Stimulated activated CD4-positive, alpha-beta T cell treated with anti-CD3 and anti-CD28 coated beads, Interleukin-1b, Interleukin-23, amount 100 ng/mL, for 1 hour (primary cell): ENCODE measurements at places on chromosomes 5 and 9.

DNA sequence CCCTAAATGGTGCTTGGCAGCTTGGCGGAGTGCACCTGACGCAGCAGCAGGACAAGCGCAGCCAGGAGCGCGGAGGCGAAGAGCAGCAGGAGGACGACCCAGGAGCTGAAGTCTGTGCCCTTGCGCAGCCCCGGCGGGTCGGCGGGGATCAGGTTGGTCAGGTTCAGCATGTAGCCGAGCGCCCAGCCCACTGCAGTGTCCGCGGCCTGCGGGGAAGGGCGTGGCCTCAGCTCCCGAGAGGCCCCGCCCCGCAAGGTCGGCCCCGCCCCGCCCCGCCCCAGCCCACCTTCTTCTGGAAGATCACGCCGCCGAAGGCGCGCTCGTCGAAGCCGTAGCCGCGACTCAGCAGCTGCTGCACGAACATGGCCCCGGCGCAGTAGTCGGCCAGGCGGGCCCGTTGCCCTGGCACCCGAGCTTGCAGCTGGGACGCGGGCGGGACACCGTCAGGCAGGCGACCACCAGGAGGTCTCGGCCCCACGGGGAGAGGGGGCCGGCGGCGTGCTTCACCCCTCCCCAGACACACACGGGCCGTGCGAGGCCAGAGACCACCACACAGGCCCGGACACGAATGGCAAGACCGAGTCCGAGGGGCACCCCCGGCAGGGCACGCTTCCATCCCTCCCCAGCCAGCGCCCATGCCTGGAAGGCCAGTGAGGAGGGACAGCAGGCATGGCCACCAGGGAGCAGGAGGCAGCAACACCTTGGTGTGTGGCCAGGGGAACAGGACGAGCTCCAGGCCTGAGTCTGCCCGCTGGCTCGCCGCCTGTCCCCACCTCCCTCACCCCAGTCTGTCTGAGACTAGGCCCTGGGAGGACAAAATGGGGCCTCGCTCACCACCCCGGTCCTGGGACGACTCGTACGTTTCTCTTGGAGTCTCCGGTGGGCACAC is 2.9 kb upstream of the NPDC1 start:
- DNase-seq: no peak

DNA sequence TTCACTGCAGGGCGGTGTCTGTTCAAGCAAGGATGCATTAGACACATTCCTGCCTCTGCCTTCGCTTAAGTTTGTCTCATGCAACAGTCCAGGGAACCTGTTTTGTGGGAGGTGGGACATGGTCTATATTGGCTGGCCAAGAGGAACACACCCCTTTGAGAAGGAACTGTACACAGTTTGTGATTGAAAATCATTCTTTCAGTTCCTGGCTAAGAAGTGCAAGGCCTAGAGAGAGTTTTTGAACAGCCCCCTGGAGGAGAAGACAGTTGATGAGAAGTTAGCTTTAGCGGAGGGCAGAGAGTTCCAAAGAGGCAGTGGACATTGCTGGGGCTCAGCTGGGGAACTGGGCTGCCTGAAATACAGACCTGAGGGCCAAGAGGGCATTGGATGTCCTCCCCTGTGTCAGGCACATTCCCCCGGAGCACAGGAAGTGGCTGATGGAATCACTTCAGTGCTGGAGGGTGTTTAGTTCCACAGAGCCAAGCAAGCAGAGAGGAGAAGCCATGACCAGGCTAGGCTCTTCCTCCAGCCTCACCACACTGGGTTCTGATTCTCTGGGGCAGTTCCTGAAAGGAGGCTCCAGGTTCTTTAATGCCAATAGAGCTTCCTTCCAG is 66.6 kb downstream of the RGS3 start:
- DNase-seq: no peak

GRCh38 chr5:72566746-72567145 is 59.5 kb upstream of the ZNF366 start:
- no peak for DNase-seq

- no peak for DNase-seq
Measured at GRCh38 chr9:126393876-126394275, 67.2 kb downstream of the MVB12B start.

GRCh38 chr9:91824601-91825305 is 125.3 kb downstream of the ROR2 start:
- DNase-seq: no peak

- no peak for DNase-seq
Measured at GRCh38 chr5:56822981-56823380, 7.6 kb downstream of the MAP3K1 start.

- DNase-seq: no peak
Measured at GRCh38 chr5:8226148-8226547, 357.2 kb downstream of the MTRR start.

- no peak for DNase-seq
Measured at GRCh38 chr9:131773911-131774379, 34.1 kb upstream of the RAPGEF1 start.

GRCh38 chr5:142688281-142688989 is 2.5 kb upstream of the FGF1 start:
- DNase-seq: no peak

GRCh38 chr9:111271481-111272080 is 58.4 kb downstream of the OR2K2 start:
- DNase-seq: no peak

- DNase-seq: no peak
Measured at GRCh38 chr5:21154526-21154925, 1166.5 kb upstream of the CDH18 start.

GRCh38 chr5:74085186-74085585 is 459.2 kb downstream of the ARHGEF28 start:
- DNase-seq: no peak

- no peak for DNase-seq
Measured at GRCh38 chr9:133716564-133717112, 21.5 kb downstream of the SARDH start.

- DNase-seq: no peak
Measured at GRCh38 chr5:8059337-8059736, 190.4 kb downstream of the MTRR start.

DNA sequence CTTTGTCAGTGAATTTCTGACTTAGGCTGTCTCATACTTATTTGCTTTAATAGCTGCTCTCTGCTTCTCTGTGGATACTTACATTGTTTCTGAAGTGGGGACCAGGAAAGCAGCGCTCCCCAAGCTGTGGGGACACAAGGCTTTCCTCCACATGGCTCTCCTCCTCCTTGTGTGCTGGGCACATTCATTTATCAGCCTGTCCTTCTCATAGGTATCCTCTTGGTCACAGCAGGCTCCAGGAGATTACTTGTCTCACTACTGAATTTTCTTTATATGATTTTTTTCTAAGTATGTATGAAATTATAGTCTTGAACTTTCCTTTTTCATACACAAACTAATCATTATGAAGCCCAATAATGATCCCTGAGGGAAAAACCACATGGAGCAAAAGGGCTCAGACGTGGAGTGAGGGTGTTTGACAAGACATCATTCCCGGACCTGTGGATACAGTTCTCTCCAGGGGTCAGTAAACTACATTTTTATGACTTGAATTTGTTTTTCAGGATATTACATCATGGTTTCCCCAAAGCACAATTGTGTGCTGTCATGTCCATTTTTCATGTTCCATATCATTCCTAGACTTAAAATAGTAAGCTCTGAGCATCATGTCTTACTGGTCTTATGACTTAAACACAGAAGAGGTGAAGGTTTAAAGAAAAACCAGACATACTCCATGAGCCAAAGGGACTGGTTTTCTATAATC is 234.5 kb downstream of the PCSK1 start:
- DNase-seq: no peak

GRCh38 chr9:129919841-129920240 is 84.6 kb downstream of the USP20 start:
- no peak for DNase-seq

GRCh38 chr9:133914442-133915342 is 77.4 kb downstream of the VAV2 start:
- DNase-seq: no peak

GRCh38 chr9:116112236-116112635 is 41.4 kb upstream of the PAPPA start:
- no peak for DNase-seq

- no peak for DNase-seq
Measured at GRCh38 chr5:138643040-138643791, 68.0 kb upstream of the HSPA9 start.

GRCh38 chr5:122137702-122138101 is 8.4 kb downstream of the ZNF474 start:
- no peak for DNase-seq

- no peak for DNase-seq
Measured at GRCh38 chr5:115168829-115169486, 750 bp downstream of the TRIM36 start.

- DNase-seq: no peak
Measured at GRCh38 chr5:41334221-41334620, 120.9 kb upstream of the C6 start.

GRCh38 chr5:39331861-39332381 is 32.4 kb downstream of the C9 start:
- DNase-seq: no peak

DNA sequence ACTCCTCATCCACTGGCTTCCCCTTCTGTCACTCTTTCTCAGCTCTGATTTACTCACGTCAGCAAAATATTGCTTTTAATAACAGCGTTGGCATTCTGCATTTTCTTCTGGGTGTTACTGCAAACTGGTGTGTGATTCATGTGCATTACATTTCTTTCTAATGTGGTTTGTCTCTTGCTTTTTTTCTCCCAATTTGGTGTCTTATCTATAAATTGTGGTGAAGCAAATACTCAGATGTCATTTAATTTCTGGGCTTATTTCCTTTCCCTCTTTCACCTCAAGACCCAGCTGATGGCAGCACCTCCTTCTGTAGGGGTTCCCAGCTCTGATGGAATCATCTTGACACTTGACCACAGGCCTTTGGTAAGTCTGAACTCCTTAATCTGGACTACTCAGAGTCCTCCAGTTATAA is 180.7 kb upstream of the ZNF618 start:
- no peak for DNase-seq

GRCh38 chr9:135281151-135281550 is 193.7 kb downstream of the OLFM1 start:
- DNase-seq: no peak

DNA sequence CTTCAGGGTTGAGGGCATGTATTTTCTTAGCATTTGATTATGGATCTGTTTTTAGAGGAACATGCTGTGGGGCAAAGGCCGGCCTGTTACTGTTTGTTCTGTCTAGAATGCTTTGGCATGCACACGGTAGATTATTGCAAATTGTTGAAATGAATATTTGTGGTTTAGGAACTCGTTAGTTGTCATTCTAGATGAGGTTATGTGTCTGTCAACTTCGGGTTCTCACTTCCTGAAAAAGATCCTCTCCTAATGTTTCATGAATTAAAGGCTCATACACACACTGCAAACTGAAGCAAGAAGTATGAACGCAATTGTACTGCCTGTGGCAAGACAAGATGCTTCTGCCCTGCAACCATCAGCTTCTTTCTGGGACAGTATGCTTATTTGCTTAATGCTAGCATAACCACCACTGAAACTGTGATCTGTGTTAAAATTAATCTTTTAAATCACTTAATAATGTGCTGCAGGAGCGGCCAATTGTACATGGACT is 99.6 kb downstream of the BASP1 start:
- DNase-seq: no peak

GRCh38 chr9:7782400-7783120 is 17.0 kb downstream of the DMAC1 start:
- DNase-seq: no peak

- DNase-seq: no peak
Measured at GRCh38 chr9:34520505-34521385, 2.0 kb downstream of the ENHO start.

DNA sequence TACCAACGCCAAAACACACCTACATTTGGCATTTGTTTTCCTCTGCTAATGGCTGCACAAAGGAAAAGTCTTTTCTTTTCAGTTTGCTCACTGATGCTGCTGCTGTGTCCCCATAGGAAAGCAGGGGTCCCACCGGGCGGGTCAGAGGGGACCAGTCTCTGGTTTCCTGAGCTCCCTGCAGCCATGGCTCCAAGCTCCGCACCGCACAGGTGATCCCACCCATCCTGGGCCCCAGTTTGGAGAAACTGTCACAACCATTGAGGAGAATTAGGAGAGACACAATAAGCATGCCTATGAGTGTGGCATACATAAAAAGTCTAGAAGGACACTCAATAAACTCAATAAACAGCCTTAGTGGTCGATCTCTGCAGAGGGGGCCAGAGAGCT is 19.9 kb downstream of the MED10 start:
- no peak for DNase-seq

DNA sequence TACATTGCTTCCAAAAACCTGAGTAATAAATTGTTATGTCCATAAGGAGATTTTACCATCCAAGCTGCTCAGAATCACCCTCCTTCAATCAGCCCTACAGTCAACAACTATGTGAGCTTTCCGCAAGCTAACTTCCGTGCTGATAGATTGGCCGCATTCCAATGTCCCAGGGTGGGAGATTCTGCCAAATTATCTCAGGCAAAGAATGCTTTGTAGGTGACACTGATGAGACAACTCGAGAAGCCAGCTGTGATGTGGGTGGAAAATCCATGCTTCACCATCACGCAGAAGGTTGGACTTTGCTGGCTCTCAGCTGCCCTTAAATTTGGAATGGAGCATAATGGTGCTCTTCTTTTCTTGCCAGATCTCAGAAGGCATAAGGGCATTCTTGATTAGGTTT is 44.9 kb upstream of the HCN1 start:
- DNase-seq: no peak

- no peak for DNase-seq
Measured at GRCh38 chr5:171474230-171474813, 54.9 kb downstream of the FGF18 start.

DNA sequence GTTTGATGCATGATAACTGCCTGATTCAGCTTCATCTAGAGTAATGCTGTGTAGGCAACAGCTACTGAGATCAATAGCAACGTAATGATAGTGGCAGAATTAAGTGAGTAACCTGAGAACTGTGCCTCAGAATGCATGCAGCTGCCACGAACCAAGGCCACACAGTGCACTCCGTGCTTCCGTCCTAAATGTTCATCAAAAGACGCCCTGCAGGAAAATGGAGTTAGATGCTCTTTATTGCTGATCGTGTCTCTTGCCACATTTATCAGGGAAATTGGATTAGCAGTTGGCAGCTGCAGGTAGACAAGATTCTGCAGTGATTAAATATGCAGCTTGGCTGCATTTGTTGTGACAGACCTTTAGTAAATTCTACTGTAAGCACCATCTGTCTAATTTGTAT is 107.7 kb upstream of the TLX3 start:
- DNase-seq: no peak

DNA sequence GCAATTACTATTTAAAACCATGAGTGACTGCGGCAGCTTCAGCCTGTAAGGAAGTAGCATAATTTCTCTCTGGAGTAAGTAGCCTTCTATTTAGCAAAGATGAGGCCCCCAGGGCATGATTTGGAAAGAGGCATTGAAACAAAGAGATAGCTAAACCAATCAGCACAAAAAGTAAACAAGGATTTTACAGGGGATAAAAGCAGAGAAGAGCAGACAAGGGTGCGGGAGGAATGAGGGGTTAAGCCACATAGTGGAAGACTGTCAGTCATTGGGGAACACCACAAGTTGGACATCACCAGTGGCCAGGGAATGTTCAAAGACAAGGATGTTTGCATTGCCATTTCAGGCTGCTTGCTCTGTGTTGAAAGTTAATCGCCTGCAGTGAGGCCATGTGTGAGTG is 24.0 kb upstream of the C5orf63 start:
- DNase-seq: no peak
